ENCODE measurements at places on chromosomes 16 and 17.

GRCh38 chr16:12573300-12573699, 230.4 kb downstream of the CPPED1 start:
- DNase-seq: no peak

GRCh38 chr16:83929811-83930555, 23.1 kb upstream of the OSGIN1 start:
- DNase-seq: no peak

GRCh38 chr17:75557075-75557851, 30.3 kb upstream of the MYO15B start:
- DNase-seq: no peak

DNA sequence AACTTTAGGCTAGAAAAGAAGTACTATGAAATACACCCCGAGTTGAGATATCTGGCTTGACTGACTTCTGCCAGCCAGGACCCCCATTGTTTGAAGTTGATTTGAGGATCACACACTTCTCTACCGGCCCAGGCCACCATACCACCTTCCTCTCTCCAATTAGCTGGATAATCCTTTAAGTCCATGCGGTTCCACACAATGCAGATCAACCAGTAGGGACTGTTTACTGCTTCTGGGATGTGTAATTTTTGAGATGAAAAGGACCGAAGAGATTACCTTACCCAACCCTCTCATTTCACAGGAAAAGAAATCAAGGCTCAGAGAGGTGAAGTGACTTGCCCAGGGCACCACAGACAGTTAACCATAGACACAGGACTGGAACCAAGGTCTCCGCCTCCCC, 20.5 kb downstream of the ERN1 start:
- DNase-seq: no peak

- DNase-seq: no peak
Measured at GRCh38 chr16:65743558-65743957, 621.7 kb upstream of the CDH11 start.

GRCh38 chr16:21991621-21992020, 9.3 kb downstream of the PDZD9 start:
- DNase-seq: no peak

GRCh38 chr17:39244016-39244599, 18.4 kb upstream of the STAC2 start:
- DNase-seq: no peak

DNA sequence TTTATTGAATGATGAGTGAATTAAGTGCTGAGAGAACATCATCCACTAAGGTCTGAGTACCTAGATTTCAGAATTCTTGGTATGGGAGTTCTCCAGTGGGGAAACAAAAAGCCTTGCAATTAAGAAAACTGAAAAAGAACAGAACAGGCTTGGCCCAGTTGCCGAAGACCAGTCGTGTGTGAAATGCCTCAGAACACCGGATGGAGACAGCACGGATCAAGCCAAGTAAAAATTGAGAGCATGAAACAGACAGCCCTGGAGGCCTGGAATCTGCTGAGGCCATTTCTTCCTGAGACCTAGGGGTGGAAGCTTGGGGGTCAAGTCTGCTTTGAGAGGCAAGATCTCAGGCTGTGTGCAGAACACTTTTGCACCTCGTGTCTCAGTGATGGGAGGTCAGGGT, 43.3 kb downstream of the GRIN2A start:
- DNase-seq: no peak

- no peak for DNase-seq
Measured at GRCh38 chr17:69147460-69147859, 5.8 kb upstream of the ABCA6 start.

DNA sequence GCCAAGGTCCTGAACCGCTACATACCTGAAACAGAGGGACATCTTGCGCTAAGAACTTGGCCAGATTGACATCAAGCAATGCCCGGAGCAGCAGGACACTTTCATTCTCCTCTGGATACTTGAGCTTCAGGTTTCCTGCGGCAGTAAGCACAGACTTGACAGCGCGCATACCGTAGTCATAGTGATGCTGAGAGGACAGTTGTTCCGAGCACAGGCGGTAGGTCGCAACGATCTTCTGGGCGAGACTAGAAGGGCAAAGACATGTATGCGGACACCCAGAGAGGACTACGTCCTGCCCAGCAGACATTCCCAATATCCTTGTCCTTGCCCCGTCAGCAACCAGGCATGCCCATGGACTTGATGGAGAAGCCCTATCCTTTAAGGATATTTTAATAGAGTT, 112.9 kb downstream of the DNAH3 start:
- no peak for DNase-seq

DNA sequence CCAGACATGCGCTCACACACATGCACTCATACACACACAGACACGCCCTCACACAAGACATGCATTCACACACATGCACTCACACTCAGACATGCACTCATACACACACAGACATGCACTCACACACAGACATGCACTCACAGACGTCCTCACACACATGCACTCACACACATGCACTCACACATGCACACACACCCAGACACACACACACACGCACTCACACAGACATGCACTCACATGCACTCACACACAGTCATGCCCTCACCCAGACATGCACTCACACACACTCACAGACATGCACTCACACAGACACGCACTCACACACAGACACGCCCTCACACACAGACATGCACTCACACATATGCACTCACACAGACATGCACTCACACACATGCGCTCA, 2.1 kb upstream of the ZNF469 start:
- no peak for DNase-seq

GRCh38 chr17:29591737-29592608, 959 bp upstream of the ANKRD13B start:
- peak; percentile 95 for DNase-seq

- DNase-seq: no peak
Measured at GRCh38 chr17:48559840-48560817, 15.2 kb upstream of the HOXB2 start.

DNA sequence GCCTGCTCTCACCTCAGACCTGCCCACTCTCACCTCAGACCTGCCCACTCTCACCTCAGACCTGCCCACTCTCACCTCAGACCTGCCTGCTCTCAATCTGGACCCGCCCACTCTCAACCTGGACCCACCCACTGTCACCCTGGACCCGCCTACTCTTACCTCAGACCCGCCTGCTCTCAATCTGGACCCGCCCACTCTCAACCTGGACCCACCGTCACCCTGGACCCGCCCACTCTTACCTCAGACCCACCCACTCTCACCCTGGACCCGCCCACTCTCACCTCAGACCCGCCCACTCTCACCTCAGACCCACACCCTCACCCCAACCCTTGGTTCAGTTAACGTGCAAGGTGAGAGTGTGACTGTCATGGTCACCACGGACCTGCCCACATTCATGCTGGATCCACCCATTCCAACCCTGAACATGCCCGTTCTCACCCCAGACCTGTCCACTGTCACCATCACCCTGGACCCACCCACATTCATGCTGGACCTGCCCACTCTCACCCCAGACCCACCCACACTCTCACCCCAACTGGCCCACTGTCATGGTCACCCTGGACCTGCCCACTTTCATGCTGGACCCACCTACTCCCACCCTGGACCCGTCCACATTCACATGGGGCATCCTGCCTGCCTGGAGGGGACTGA, 31.2 kb upstream of the ENPP7 start:
- DNase-seq: no peak
